ENCODE measurements at places on chromosomes 2 and 18.
A peak's percentile ranks its signal among the peaks of the same experiment; 100 is the strongest.

DNA sequence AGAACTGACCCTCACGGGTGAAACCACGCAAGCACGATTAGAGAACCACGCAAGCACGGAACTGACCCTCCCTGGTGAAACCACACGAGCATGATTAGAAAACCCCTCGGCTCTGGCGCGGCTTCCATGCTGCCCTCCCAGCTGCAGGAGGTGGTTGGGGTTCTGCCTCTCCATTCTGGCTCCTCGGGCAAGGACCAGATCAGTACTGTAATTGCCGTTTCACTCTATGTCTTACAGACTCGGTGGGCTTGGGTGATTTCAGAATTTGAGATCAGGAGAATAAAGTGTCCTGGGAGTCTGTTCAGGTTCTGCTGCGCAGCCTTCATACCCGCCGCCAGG is 58.3 kb upstream of the KCNG2 start:
- no peak for DNase-seq

GRCh38 chr2:238103465-238104225 is 3.5 kb downstream of the ESPNL start:
- DNase-seq, result no peak

- DNase-seq, result no peak
Observed at GRCh38 chr2:241814393-241814642, 5.3 kb downstream of the NEU4 start.

GRCh38 chr2:54664238-54664786 is 59.1 kb upstream of the EML6 start:
- no peak for DNase-seq

GRCh38 chr2:165795011-165795410 is 964 bp upstream of the GALNT3 start:
- no peak for DNase-seq

GRCh38 chr2:240369801-240370585 is 65.5 kb upstream of the GPC1 start:
- DNase-seq, result no peak

DNA sequence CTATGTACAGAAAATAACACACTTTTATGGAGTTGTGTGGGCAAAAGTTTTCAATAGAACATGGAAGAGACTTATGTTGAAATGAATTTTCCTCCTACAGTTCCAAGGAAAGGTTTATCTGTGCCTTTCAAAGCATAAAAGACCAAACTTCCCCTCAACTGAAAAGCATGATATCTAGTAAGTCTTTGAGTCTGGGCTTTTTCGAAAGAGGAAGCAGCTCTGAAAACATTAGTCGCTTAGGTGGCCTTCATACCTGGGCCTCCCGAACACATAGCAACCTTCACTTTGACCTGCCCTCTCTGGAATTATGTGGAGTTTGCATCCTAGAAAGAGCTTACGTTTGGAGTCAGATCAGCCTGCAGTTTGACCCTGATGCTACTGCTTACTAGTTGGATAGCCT is 4.8 kb upstream of the CAPN14 start:
- DNase-seq, result no peak

- no peak for DNase-seq
Observed at GRCh38 chr2:25304826-25305596, 36.7 kb downstream of the DNMT3A start.

DNA sequence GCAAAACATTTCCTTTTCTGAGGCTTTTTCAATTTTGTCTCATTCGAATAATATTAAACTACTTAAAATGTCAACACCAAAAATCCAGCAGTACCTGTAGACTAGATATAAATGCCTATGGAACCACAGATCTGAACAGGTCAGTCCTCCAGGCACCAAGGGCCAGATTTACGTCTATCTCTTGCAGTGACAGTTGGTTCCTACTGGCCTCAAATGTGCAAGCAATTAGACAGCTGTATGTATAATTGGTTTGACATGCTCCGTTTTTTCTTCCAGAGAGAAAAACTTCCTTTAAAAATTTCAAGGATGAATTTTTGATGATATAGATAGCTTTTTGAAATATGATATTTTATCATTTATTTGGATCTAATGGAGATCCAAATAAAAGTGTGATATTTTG is 443.8 kb upstream of the POU3F3 start:
- DNase-seq, result no peak

DNA sequence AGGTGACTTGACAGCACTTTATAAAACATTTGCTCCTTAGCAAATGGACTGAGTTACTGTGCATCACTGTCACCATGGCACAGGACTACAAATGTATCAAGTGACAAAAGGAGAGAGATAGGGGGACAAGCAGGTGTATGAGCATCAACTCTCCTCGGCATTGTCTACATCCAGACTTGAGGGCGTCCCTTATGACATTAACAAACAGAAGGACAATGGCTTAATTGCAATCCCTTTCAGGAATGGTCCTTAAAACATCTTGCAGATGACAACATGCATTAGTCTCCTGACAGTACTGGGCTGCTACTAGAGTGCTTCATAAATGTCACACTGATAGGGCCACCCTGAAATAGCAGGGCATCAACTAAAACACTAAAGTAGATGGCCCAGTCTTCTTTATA is 198.8 kb downstream of the PDE1A start:
- no peak for DNase-seq

DNA sequence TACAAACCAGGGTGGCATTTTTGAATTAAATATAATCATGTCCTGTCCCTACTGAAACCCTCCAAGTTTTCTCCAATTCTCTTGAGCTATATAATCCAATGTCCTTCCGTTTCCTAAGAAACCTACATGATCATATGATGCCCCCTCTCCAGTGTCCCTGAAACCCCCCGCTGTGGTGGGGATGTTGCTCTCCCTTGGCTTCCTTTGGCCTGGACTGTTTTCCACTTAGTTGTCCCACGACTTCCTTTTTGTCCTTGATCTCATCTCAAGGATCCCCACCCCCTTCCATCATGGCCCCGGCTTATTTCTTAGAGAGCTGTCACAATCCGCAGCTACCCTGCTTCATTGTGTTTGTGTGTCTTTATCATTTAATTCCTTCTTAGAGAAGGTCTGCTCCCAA is 43.8 kb downstream of the TMEM18 start:
- DNase-seq, result no peak

DNA sequence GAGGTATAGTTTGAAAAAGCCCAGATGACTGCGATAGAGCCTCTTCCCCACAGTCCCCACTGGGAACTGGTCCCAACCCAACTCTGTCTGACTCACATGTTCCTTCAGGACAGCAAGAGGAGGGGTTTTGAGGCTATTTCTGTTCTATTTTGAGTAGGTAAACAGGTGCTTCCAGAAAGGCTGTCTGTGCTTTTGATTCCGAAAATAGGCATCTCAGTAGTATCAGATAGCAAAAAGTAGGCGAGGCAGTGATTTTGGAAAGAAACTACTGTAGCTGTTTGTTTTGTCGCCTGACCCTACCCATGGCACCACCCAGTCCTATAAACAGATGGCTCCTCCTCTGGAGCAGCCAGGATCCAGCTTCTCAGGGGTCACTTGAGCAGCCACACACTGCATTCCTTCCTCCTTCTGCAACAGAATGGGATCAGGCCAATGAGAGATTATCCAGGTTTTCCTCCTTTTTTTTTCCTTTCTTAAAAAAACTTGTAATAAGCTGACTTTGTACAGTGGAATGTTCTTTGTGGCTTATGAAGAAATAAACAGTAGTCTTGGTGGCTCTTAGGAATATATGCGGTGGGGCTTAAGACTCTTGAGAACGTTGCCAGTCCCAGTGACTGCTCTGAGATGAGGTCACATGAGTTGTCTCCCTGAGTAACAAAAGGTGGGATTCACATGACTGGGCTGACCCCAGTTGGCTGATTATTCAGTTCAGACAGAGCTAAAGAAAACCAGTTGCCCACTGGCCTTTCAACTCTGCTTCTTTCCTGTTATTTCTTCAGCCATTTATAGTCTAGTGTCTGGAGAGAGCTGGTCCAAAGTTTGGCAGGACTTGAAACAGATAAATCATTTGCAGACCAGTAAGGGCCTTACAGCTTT is 98.6 kb downstream of the KCNS3 start:
- DNase-seq, result no peak

DNA sequence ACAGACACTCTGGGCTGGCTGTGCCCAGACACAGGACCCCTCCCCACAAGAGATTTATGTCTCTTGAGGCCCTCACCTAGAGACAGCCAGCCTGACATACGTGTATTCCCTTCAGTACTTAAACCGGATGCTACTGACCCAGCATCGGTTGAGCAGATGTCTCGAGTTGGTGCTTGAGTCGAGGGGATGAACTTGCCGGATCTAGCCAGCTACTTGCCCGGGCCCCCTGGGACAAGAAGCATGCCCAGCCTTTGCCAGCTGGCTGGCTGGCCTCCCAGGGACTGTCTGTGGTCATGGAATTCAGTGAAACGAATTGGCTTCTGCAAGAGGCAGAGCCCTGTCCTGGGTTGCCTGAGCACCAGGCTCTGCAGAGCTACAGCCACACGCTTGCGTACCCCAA is 36.0 kb downstream of the DNMT3A start:
- DNase-seq, result no peak

- DNase-seq, result peak; percentile 61
Observed at GRCh38 chr2:70995426-70995729, 705 bp upstream of the TEX261 start.

All from activated CD4-positive, alpha-beta T cell treated with anti-CD3 and anti-CD28 coated beads, Interleukin-2, Interleukin-6, amounts not matched to agents 100 ng/mL and 50 ng/mL, durations not matched to agents 16 hours and 8 hours (primary cell).